ENCODE measurements at places on chromosomes 7 and 10. TPM values are rescaled to one million over a fixed set of nuclear protein-coding genes. Genes with fewer than 3 reads are reported as not detected.

Gene SSC4D
- total RNA-seq: 0.51 TPM

DNA sequence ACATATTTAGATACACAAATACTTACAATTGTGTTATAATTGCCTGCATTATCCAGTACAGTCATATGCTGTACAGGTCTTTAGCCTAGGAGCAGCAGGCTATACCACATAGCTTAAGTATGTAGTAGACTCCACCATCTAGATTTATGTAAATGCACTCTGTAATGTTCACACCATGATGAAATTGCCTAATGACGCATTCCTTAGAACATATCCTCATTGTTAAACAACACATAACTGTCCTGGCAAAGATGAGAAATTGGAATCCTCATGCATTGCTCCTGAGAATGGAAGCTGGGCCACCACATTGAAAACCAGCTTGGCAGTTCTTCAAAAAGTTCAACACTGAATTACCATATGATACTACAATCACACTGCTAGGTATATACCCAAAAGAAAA, 1002.8 kb upstream of the CELF2 start:
- no peak for DNase-seq

Gene PPIA
- 436 TPM for total RNA-seq

- DNase-seq: no peak
Measured at GRCh38 chr10:17470246-17470645, 15.9 kb upstream of the ST8SIA6 start.

DNA sequence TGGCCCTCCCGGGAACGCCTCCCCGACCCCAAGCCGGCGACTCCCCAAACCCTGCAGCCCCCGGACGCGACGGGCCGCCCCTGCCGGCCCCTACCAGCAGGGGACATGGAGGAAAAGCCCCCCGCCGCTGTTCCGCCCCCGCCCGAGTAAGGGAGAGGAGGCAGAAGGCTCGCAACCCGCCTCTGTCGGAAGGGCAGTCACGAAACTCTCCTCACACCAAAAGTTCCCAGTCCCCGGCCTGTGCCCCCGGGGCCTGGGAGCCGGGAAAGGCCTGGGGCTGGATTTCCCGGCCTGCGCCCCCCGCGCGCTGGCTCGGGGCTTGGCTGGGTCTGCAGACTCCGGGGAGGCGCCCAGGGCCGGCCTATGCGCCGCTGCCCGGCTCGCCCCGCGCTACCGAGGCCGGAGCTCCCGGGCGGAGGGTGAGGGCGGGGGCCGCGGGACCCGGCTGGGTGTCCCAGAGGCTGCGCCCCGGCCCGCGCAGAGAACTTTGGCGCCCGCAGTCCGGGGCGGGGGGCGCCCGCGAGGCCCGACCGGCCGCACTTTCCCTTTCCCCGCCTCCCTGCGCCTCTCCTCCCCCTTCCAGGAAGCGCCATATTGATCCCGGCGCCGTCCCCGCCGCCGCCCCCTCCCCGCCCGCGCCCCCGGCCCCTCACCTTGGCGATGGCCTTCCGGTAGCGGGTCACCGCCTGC, 728 bp downstream of the PARD3 start:
- DNase-seq: no peak

DNA sequence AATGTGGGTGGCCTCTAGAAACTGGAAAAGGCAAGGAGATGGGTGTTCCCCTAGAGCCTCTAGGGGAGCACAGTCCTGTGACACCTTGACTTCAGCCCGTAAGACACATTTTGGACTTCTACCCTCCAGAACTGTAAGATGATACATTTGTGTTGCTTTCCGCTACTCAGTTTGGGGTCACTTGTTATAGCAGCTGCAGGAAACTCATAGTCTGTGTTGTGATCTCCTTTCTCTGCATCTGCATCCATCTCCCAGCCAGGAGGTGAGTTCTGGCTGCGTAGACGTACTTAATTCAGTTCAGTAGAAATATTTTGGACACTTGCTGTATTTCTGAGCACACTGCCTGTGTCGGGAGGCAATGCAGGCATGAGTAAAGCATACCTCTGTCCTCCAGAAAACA, 29.3 kb upstream of the DMBT1 start:
- no peak for DNase-seq

Gene GRID1
- total RNA-seq: 3.0 TPM

DNA sequence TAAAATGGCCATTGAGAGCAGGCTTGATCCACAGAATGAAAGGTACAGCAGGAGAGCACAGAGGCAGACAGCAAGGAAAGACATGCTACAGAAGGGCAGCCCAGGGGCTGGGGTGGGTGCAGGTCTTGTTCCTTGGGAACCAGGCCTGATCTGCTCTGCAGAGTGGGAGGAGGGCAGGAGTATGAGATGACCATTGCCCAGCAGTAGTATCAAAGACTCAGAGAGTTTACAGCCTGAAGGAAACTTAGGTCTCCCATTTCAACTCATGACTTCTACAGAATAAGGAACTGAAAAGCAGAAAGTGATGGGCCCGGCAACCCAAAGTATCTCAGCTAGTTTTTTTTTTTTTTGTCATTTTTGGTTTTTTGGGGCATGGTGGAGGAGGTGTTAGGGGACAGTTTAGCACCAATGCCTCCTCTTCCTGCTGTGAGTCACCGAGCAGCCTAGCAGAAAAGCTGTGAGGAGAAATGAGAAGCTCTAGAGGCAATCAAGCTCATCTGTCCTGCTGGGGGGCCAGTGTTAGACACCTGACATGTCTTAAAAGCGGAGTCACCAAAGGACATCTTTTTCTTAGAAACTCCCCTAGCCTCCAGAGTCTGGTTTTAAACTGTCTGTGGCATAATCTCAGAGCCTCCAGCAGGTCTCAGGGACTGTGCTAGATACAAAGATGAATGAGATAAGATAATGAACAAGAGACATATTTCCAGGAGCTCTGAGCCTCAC, 34.3 kb upstream of the HERPUD2 start:
- no peak for DNase-seq

DNA sequence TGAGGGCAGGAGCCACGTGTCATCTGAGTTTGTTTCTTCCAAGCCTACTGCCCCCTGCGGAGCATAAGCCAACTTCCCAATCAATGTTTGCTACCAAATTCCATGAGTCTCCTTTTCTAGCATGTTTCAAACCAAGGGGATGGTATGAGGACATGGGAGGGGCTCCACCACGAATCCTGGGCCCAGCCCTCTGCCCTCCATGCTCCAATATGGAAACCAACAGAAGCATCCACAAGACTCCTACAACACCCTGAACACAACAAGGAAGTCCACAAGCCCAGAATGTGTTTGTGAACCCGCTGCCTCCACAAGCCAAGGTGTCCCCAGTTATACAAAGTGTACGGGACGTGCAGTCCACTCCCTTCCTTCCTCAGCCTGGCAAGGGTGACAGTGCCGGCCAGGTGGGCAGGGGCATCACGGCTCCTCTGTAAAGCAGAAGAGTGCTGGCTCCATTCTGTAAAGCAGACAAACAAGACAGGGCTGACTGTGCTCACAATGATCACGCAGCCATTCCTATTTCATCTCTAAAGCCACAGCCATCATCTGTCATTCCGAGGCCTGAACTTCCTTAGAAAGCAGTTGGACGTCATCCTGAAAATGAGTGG, 466.1 kb downstream of the PTPRN2 start:
- DNase-seq: peak; percentile 29

All from cardiac septum (tissue), 1 donor.